ENCODE measurements at places on chromosomes 12 and 14.
A peak's percentile ranks its signal among the peaks of the same experiment; 100 is the strongest.

DNA sequence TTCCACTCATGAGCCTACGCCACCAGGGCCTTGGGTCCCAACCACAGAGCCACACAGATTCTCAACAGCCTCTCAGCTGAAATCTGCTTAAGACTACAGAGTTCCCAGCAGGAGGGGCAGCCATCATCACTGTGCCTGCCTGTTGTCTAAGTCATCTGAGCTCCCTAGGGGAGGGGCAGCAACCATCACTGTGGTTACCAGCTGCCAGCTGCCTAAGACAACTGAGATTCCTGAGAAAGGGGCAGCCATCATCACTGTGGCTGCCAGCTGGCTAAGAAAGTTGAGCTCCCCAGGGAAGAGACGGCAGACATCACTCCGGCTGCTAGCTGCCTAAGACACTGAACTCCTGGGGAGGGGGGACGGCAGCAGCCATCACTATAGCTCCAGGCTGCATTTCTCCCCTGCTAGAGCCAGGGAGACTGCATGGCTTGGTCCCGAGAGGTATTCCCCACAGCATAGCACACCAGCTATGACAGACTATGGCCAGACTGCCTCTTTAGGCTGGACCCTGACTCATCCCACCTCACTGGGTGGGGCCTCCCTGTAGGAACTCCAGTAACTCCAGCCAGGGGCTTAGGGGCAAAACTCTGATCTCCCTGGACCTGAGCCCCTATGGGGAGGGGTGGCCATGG lies 37.2 kb upstream of the C14orf132 start:
- DNase-seq: peak; percentile 16

- no peak for DNase-seq
These were observed 173.6 kb upstream of the EEA1 start for GRCh38 chr12:93102744-93103143.

DNA sequence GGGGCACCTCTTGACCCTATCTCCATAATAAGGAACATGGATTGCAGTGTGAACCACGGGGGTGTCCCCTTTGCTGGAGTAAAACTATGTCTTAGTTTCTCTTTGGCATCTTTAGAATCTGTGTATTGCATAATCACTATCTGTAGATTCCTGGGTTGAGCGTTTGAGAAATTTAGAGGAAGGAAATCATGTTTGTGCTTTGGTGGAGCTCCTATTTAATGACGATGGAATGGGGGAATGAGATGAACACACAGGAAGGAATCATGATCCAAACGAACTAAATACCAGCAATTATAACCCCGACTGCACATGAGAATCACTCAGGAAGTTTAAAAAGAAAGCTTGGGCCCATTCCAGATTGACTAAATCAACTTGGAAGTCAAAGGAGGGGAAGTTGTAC lies 1.3 kb upstream of the MYG1 start:
- no peak for DNase-seq

DNA sequence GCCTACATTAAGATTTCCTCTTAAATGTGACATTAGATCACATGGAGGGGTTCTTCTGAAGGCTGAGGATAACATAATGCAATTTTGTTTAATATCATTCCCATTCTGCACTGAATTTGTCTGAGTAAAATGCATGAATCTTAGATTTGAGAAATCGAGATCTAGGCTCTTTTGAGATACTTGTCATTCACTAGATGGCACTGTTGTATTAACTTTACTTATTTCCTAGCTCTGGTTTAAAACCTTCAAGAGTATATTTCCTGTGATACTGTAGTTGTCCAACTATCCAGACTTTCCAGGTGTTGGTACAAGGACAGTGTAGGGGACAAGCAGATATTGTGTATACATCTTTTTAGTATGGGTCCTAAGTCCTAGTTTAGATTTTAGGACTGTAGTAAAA lies 91.7 kb upstream of the SEL1L start:
- DNase-seq: peak; percentile 75

GRCh38 chr14:88848571-88848970 lies 24.1 kb downstream of the TTC8 start:
- no peak for DNase-seq

DNA sequence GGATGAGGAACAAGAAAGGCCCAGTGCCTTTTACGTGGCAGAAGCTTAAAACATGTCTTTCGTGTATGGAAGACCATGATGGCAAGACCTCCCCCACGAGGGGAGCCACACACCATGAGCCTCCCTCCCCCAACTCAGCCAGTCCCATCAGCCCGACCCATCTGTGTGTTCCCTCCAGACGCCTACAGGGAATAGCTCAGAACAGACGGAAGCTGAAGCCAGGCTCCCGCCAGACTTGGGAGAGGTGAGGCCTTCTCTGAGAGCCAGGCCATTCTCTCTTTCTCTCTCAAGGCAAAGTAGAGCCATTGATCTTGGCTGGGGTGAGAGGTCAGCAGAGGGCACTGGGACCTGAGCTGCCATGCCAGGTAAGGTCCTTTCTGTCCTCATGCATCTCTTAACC lies 9.5 kb downstream of the REM2 start:
- DNase-seq: no peak

GRCh38 chr12:47818467-47819137 lies 1.1 kb downstream of the HDAC7 start:
- DNase-seq: no peak

GRCh38 chr14:45120096-45120495 lies 14.2 kb downstream of the FKBP3 start:
- no peak for DNase-seq

DNA sequence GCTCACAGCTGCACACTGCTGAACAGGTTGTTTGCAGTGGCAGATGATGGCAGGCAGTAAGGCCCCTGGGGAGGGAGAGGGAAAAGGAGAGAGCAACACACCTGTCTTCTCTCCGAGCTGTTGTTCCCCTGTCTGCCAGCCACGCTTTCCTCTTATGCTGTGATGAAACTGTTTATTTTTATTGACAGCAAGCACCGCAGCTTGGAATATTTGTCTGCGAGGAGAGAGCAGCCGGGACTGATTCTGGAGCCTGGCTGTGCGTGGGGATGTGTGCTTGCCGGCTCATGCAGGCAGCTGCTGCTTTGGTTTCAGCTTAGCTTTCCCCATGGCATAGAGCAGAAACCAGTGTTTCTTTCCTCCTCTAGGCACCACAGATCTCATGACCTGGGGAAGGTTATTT lies 58.7 kb upstream of the KCNA5 start:
- DNase-seq: peak; percentile 75

- no peak for DNase-seq
These were observed 5.3 kb upstream of the LRRC10 start for GRCh38 chr12:69616025-69616424.

GRCh38 chr12:82034769-82035168 lies 275.6 kb upstream of the PPFIA2 start:
- DNase-seq: peak; percentile 3

DNA sequence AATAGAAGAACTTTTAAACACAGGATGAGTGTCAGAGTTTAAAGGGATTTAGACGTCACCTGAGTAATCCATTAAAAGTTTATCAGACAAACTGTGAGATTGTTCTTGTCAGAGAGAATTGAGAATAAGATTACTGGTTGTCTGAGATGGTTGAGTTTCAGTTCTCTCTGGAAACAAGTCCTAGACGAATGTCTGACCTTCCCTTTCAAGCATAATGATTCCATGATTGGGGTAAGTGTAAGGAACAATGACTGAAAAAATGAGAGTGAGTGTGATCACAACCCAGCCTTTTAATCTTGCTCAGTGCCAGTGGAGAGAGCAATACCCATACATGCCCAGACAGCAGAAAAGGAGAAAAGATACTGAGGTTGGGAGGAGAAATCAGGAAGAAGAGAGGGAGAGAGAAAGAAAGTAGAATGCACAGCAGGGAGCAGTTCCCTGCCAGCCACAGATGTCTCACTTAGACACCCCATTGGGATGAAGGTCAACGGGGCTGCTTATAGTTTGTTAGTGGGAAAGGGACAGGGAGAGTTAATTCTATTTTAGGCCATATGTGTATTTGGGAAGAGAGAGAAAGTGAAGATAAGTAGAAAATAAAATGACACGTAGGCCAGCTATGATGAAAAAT lies 4.3 kb downstream of the GRIP1 start:
- no peak for DNase-seq

DNA sequence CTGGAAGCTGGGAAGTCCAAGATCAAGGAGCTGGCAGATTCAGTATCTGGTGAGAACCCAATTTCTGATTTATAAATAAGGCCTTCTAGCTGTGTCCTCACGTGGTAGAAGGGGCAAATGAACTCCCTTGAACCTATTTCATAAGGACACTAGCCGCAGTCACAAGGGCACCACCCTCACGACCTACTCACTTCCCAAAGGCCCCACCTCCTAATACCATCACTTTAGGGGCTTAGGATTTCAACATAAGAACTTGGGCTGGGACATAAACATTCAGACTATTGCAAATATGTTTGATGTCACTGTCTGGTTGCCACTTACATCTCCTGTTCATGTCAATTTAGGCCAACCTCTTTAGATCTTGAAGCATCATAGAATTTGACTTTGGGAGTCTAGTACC lies 10.8 kb upstream of the CNIH1 start:
- DNase-seq: no peak

- DNase-seq: no peak
These were observed 358.0 kb downstream of the RGS6 start for GRCh38 chr14:72290241-72290640.

GRCh38 chr12:52977170-52977569 lies 28.3 kb downstream of the KRT18 start:
- no peak for DNase-seq

DNA sequence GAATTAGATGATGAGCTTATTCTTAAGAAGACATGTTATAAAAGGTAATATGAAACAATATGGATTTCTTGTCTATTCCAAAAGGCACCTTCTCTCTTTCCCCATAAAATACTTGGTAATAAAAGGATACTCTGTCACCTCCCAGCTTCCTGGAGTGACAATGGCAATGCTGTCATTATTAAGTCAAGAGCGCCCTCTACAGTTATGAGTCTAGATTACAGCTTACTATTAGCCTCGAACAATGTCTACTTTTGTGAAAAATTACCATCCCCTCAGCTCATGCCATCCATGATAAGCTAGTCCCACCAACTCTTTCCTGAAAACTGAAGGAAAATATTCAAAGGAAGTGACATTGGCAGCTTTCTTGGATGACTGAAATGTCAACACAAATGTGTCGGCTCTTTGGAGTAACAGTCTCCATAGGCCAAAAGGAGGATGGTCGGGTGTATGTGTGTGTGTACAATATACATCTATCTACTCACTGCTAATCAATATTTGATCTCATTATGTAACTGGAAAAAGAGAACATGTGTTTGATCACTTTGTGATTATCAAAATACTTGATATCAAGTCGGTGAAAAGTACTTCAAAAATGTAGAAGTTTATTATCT lies 48.7 kb upstream of the CDKN3 start:
- DNase-seq: peak; percentile 75

DNA sequence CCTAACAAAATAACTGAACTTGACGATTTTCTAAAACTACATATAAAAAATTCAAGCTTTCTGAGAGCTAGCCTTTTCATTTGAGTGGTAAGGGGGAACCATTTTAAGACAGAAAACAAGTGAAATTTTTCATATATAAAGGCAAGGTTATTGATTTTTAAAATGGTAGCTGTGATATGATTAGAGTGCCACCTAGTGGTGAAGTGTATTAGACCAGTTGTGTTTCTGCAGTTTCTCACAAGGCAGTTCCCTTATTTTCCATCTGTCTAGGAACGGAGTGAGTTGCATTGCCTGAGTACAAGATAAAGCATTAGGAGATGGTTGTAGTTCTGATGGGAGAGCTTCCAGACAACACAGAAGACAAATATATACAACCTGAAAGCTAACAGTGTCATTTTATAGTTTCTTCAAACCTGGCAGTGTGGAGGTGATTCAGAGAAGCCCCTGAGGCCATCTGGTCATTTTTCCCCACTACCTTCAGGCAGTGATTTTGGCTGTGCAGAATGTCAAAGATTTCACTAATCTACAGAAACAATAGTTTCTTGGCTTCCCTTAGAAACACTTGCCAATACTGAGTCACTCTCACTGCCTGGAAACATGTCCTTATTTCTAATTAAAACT lies 180.8 kb downstream of the C12orf50 start:
- peak; percentile 67 for DNase-seq

- DNase-seq: no peak
These were observed 18.2 kb upstream of the ITGA5 start for GRCh38 chr12:54437243-54437642.

DNA sequence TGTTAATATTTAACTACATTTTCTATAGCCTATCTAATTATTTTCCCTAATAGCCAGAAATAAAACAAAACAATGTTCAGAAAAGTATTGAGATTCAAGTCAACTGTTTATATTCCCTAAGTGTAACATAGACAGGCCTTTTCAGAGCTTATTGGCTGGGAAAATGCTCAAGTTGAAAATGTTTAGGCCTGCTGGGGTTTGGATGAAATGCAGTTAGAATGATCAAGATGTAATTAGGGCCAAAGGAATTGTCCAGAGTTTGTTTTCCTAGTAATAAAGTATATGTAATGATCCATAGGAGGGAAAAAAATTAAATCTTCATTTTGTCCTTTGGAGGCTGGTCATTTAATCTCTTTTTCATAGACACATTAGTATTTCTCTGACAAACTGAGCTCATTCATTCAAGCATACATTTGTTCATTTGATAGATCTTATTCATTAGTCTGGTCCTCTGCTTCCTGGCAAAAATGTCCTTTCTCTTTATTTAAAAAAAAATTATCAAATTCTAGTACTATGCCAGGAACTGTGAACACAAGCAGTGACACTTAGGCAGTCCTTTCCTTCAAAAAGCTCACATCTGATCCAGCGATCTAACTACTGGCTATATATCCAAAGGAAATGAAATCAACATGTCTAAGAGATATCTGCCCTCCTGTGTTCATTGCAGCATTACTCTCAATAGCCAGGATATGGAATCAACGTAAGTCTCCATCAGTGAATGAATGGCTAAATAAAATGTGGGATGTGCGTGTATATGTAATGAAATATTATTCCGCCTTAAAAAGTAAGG lies 40.1 kb upstream of the NEDD1 start:
- DNase-seq: no peak

GRCh38 chr12:27185234-27186021 lies 58.7 kb upstream of the STK38L start:
- no peak for DNase-seq

GRCh38 chr12:98559666-98560065 lies 33.8 kb upstream of the SLC25A3 start:
- no peak for DNase-seq

DNA sequence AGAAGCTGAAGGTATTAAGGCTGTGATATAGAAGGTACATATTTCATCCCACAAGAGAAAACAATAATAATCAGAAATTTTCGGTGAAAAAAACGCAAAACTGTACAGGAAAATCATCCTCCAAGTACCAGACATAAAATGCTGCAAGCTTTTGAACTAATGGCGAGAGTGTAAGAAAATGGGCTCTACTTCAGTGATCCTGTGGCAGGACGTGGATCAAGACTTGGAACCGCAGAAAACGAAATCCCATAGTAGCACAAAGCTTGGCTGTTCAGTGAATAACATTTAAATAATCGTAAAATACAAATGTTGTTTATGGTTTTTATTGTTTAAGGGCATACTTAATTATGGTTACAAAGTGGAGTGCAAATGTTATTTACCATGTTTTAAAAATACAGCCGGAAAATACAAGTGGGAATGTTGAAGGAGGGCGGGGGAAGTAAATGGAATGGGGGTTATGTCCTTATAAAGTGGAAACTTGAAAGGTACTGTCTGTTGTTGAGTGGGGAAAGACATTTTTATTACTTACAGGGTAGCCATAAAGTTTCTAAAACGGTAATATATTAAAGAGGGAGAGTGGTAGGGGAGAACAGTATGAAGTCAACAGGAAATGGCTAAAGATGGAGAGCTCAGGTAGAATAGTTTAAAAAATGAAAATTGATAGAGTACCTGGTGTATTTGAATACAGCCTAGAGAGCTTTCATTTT lies 1.1 kb downstream of the SMIM10L1 start:
- peak; percentile 59 for DNase-seq

Data from NCI-H1105 treated with DMSO at 0.1 percent for 48 hours (cell line).